Naive thymus-derived CD4-positive, alpha-beta T cell (primary cell): ENCODE measurements at places on chromosomes 7 and 10. TPM values are rescaled to one million over a fixed set of nuclear protein-coding genes. Genes with fewer than 3 reads are reported as not detected.

GRCh38 chr10:93417921-93418320 lies 64.2 kb downstream of the MYOF start:
- no peaks in the 10 kb centered on the region for H3K27me3 ChIP-seq
- no peak for DNase-seq
- H3K4me3 ChIP-seq: no peak overlapping the region
- no peak overlapping the region for H3K27ac ChIP-seq

DNA sequence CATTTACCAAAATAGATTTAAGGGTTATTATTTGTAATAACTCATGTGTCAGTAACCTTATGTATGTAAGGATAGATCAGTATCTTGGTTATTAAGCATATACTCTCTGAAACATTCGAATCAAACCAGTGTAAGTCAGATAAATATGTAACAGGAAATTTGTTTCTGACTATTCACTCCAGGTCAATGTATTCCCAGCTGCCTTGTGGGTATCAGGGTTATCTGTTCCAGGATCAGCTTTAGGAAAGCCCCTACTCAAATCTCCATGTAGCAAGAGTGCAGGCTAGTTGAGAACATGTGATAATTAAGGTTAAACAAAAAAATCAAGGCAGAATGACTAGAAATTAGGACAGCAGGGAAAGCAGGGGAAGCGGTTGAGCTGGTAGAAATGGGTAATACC lies 201.7 kb downstream of the AUTS2 start:
- no peaks in the 10 kb centered on the region for H3K36me3 ChIP-seq
- no peak overlapping the region for H3K4me3 ChIP-seq
- no peak for DNase-seq
- H3K27me3 ChIP-seq: no peaks in the 10 kb centered on the region
- H3K4me1 ChIP-seq: no peaks in the 10 kb centered on the region

DNA sequence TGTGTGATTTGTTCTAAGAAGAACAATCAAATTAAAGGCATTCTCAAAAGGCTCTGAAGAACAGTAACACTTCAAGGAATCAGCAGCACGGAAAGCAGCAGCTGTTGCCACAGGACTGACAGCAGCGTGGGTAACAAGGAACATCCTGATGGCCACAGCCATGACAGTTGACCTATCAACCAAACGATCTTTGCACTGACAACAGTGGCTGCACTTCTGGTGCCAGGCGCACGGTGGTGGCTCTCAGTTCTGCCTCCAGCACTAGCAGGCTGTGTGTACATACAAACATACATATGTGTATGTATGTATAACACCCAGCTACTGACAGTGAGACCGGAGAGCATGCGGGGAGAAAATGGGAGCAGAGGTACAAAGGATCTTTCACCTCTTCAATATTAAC lies 114.1 kb downstream of the ZFAND4 start:
- H3K4me3 ChIP-seq: no peak overlapping the region
- peaks cover 13% of the 10 kb centered on the region for H3K4me1 ChIP-seq
- H3K27me3 ChIP-seq: no peaks in the 10 kb centered on the region
- no peak overlapping the region for H3K27ac ChIP-seq

GRCh38 chr10:110781139-110781538 lies 90.6 kb upstream of the PDCD4 start:
- no peak for DNase-seq
- peaks cover 4% of the 10 kb centered on the region for H3K4me1 ChIP-seq
- H3K4me3 ChIP-seq: no peak overlapping the region
- H3K27me3 ChIP-seq: no peaks in the 10 kb centered on the region
- H3K27ac ChIP-seq: no peak overlapping the region
- H3K36me3 ChIP-seq: no peaks in the 10 kb centered on the region

DNA sequence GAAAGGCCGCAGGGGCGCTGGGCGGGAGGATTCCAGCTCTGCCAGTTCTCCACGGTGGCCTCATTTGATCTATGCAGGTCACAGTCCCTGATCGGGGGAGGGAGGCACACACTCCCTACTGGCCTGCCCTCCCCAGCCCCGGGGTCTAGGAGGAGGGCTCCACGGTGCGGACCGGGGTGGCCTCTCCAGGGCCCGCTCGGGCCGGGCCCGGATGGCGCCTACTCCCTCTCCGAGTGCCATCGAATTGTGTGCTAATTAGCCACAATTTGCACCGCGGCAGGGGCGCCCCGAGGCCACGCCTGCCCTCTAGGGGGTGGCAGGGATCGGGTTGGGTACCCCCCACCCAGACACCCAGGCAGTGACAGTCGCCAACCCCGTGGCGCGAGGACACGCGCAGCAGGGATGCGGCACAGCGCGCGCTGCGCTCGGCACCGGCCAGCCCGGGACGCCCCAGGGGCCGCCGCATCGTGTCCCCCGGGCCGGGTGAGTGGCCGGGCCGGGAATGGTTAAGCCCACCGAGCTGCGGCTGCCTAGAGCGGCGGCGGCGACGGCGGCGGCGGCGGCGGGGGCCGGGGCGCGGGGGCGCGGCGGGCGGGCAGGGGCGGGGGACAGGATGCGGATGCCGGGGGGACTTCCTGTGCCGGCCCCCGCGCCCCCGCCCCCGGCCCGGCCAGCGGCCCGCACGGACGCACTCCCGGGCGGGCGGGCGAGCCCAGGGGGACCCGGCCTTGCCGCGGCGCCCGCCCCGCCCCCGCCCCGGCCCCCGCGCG lies at the start of gene ZNF853:
TSS of gene ZNF853 (plus strand) at position 658 of the 770 bp plus-strand sequence. CDS start 565 bp downstream, outside the sequence.
- no peaks in the 10 kb centered on the region for H3K36me3 ChIP-seq
- H3K4me3 ChIP-seq: peak within 1 kb of the TSS; percentile 62
- DNase-seq: no peak
- H3K4me1 ChIP-seq: peaks cover 15% of the 10 kb centered on the region

DNA sequence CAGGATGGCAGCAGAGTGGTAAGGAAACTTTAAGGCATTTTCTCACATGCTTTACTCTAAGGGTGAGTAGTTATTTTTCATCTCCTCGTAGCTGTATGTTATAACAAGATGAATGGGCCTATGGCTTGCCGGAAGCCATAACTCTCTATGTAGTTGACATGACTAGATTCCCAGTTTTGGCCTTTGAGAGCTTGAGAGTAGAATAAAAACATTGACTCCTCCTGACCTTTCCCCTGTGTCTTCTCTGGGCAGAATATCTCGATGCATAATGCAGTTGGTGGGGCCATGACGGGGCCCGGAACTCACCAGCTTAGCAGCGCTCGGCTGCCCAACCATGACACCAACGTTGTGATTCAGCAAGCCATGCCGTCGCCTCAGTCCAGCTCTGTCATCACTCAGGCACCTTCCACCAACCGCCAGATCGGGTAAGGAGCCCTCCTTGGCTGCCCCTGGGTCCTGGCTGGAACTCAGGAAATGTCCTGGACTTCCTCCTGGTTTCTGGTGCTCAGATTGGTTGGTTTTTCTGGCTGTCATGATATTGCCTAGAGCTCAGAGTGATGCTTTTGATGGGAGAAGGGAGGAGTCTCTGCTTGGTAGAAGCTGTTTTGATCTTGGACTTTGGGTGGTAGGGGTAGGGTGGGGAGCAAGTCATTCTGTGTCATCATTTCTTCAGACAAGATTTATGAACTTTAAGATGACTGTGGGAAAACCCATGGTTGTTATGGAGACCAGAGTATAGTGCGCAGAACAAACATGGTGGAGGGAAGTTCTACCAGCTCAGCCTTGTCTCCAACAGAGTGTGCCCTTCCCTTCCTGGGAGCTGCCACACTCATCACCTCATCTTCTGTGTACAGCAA lies 158.0 kb downstream of the CREB5 start:
- no peak overlapping the region for H3K27ac ChIP-seq
- H3K4me3 ChIP-seq: no peak overlapping the region
- no peaks in the 10 kb centered on the region for H3K4me1 ChIP-seq
- DNase-seq: no peak
- H3K27me3 ChIP-seq: no peaks in the 10 kb centered on the region

DNA sequence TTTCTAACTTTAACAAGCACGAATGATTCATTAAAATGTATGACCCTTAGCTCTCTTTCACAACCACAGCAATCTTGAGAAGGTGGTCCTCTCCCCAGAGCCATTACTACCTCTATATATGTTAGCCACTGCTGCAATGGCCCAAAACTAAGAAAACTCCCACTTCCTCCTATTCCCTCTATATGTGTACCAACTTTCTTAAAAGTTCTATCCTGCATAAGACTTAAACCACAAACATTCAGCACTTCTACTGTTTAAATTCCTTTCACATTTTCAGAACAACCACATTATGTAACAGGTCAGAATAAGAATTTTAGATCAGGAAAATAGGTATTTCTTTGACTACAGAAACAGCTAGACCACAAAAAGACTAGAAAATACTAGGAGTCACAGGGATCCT lies 36.2 kb downstream of the WASL start:
- peaks cover 27% of the 10 kb centered on the region for H3K4me1 ChIP-seq
- DNase-seq: no peak
- no peak overlapping the region for H3K27ac ChIP-seq
- no peak overlapping the region for H3K4me3 ChIP-seq
- H3K27me3 ChIP-seq: no peaks in the 10 kb centered on the region

DNA sequence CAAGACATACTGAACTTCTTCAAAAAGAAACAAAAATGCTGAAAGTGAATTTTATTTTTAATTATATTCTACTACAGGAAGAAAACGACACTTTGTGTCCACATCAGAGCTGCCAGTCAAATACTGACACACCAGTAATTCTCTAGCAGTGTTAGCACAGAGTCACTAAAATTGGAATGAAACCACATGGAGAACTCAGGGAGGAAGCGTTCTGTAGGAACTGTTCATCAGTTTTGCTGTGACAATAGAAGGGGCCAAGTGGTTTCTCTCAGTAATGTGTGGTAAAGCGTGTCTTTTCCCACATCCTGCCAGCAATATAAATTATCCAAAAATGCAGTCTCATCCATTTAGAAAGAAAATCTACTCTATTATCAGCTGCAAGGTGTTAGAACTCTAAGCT lies 683.3 kb downstream of the GRM8 start:
- no peak for DNase-seq
- H3K27ac ChIP-seq: no peak overlapping the region
- no peaks in the 10 kb centered on the region for H3K27me3 ChIP-seq
- H3K4me3 ChIP-seq: no peak overlapping the region
- no peaks in the 10 kb centered on the region for H3K4me1 ChIP-seq

DNA sequence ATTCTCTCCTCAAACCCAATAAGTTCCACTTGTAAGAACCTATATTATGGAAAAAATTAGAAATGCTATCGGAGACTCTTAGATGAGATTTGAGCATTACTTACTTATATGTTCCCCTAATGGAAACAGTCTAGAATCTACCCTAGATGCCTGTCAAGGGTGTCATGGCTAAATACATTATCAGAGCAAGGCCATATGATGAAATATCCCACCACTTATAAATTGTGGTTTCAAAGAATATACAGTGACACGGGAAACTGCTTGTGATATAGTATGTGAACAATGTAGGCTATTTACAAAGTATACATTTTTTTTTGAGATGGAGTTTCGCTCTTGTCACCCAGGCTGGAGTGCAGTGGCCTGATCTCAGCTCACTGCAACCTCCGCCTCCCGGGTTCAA lies 46.3 kb upstream of the CTBP2 start:
- H3K36me3 ChIP-seq: no peaks in the 10 kb centered on the region
- DNase-seq: no peak
- H3K27me3 ChIP-seq: no peaks in the 10 kb centered on the region
- H3K4me3 ChIP-seq: no peak overlapping the region
- no peak overlapping the region for H3K27ac ChIP-seq
- H3K4me1 ChIP-seq: no peaks in the 10 kb centered on the region

DNA sequence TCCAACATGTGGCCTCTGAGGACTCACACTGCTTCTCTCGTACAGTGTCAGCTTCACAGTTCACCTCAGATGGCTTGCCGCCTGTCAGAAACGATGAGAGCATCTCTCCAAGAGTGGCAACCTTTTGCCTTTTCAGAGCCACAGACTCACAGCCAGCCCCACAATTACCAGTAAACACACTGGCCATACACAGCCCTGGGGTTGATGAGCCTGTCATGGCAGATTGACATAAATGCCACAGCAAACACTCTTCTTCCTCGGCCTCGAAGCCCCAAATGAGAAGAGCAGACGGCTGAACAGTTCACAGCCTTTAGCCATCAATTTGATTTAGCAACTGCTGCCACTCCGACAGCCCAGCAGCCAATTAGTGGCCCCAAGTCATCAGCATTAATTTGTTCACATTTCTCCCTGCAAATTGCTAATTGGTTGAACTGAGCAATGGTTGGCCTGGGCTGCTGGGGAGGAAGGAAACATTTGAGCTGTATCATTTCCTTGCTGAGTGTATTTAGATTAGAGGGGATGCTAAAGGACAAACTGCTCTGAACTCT lies 1142.9 kb downstream of the SORCS3 start:
- no peak for DNase-seq
- H3K4me1 ChIP-seq: no peaks in the 10 kb centered on the region
- no peak overlapping the region for H3K4me3 ChIP-seq
- H3K27ac ChIP-seq: no peak overlapping the region

GRCh38 chr7:112789453-112789816 lies 758 bp downstream of the TMEM168 start:
- H3K4me1 ChIP-seq: peaks cover 13% of the 10 kb centered on the region
- H3K4me3 ChIP-seq: peak overlapping the region; percentile 98
- peak overlapping the region; percentile 85 for H3K27ac ChIP-seq
- H3K36me3 ChIP-seq: no peaks in the 10 kb centered on the region
- H3K27me3 ChIP-seq: no peaks in the 10 kb centered on the region

DNA sequence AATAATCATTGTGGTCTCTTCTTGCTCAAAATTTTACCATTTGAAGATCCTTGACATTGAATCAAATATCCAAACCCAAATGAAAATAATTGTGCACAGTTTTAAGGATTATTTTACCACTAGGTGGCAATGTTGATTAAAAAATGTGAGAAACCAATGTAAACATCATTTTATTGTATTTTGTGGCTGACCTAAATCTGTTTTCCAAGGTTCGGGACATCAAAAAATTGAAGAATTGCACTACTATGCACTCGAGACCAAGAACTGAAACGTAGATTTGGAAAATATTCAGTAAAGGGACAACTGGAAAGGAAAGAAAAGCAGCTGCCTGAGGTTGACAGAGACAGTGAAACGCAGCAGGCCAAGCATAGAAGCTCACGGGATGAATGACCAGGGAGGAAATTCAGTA lies 259.3 kb downstream of the SNX13 start:
- H3K4me3 ChIP-seq: no peak overlapping the region
- no peaks in the 10 kb centered on the region for H3K36me3 ChIP-seq
- peak; percentile 12 for DNase-seq
- no peak overlapping the region for H3K27ac ChIP-seq

GRCh38 chr10:131746785-131747184 lies 154.0 kb upstream of the PPP2R2D start:
- H3K27me3 ChIP-seq: no peaks in the 10 kb centered on the region
- no peak for DNase-seq
- H3K4me3 ChIP-seq: no peak overlapping the region
- no peak overlapping the region for H3K27ac ChIP-seq
- H3K36me3 ChIP-seq: no peaks in the 10 kb centered on the region

Gene MYO1G
- 283 TPM for total RNA-seq

Gene TMEM120A
- total RNA-seq: 19.1 TPM

Gene LAMB4
- total RNA-seq: not detected

Gene WIPF3
- not detected for total RNA-seq

Gene SEMA3C
- total RNA-seq: 0.38 TPM

Gene CYP2E1
- total RNA-seq: 1.7 TPM

Gene LRIT2
- total RNA-seq: not detected in 2 replicates

Gene CLDN15
- 27.4 TPM for total RNA-seq

Gene NPC1L1
- 0.32 TPM for total RNA-seq

Gene UNC5B
- 0.08 TPM for total RNA-seq

Gene GIMAP4
- 409 and 413 TPM in 2 replicates for total RNA-seq

Gene MBL2
- total RNA-seq: not detected

Gene ADGRA1
- not detected for total RNA-seq

Gene C7orf33
- not detected for total RNA-seq

Gene STEAP1
- not detected for total RNA-seq

Gene PRR15
- total RNA-seq: not detected
